ENCODE measurements at places on chromosomes 6 and 20. TPM values are rescaled to one million over a fixed set of nuclear protein-coding genes. Genes with fewer than 3 reads are reported as not detected.
A peak's percentile ranks its signal among the peaks of the same experiment; 100 is the strongest.

RPS10 gene
- total RNA-seq: 3,564 TPM

WDR27 gene
- 7.9 TPM for total RNA-seq

DNA sequence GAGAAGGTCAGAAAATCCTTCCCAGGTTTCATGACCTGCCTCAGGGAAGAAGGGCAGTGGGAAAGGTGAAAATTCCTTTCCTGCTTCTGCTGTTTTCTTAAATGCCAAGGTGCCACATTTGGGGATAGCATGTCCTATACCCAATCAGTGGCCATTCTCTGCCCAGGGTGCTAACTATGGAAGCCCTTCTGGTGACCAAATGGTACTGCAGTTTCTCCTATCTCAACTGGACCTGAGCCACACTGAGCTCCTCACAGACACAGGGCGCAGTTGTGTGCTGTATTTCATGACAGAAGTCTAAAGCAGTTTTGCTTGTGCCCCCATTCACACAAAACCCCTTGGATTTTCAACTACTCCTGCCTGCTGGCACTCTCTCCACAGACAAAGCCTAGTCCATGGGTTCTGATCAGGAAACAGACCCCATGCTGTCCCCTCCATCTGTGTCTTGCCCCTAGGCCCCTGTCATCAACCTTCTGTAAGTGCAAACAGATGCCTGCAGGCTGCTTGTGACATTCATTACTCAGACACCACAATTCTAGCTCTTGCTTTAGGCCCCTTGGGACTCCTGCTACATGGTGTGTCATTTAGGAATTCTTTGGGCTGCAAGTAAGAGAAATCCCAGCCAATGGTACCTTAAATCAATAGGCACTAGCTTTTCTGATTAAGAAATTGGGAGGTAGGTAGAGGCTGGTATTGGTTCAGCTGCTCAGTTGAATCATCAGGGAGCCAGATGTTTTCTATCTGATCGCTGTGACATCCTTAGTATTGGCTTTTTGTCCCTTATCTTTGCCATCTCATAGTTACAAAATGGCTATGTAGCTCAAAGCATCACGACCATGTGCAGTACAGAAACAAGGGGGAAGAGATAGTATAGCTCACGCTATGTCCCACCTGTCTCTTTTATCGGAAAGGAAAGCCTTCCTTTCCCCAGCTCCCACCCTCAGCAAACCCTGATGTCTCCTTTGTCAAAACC, 147.8 kb downstream of the CD83 start:
- no peak for DNase-seq

DNA sequence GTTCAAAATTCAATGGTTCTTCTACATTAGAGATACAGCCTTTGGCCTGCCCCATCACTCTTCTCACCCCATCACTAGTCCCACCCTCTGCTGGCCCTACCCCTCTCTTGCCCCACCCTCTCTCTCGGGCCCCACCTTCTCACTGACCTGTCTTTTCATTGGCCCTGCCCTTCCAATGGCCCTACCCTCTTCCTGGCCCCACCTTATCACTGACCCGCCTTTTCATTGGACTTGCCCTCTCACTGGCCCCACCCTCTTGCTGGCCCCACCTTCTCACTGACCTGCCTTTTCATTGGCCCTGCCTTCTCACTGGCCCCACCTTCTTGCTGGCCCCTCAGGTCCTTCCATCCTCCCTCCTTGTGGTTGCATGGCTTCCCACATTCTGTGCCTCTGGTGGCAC, 107.2 kb upstream of the PLEKHG1 start:
- DNase-seq: peak; percentile 70

DNA sequence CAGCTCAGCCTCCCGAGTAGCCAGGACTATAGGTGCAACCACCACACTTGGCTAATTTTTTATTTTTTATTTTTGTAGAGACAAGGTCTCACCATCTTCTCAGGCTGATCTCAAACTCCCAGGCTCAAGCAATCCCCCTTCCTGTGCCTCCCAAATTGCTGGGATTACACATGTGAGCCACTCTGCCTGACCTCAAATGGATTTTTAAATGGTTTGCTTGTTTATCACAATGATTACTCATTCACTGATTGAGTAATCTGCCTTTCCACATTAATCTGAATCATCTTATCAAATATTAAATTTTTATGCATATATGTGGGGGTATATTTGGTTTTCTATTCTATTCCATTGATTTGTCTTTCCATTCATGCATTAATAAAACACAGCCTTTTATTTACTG, 9.4 kb upstream of the KHDC1L start:
- DNase-seq: peak; percentile 80

GRCh38 chr6:5274231-5274630, 12.9 kb downstream of the FARS2 start:
- no peak for DNase-seq

DNA sequence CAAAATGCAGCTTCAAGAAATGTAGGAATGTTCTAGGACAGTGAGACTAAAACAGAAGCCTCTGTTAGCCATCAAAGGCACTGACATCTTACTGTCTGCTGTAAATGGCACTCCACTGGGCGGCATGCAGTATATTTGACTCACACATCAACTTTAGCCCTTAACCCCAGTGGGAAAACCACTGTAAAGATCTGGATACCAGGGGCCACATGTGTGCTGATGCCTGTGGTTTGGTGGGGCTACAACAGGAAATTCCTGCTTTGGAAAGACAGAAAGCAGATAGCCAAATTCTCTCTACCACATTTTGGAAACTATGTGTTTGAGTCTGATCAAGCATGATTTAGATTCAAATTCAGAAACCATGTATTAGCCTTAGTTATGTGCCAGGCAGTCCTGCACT, 4.3 kb downstream of the PFDN4 start:
- DNase-seq: peak; percentile 73

GRCh38 chr20:23655491-23656211, 17.9 kb upstream of the CST3 start:
- DNase-seq: no peak
